ENCODE measurements at places on chromosomes 4 and X. TPM values are rescaled to one million over a fixed set of nuclear protein-coding genes. Genes with fewer than 3 reads are reported as not detected.

DNA sequence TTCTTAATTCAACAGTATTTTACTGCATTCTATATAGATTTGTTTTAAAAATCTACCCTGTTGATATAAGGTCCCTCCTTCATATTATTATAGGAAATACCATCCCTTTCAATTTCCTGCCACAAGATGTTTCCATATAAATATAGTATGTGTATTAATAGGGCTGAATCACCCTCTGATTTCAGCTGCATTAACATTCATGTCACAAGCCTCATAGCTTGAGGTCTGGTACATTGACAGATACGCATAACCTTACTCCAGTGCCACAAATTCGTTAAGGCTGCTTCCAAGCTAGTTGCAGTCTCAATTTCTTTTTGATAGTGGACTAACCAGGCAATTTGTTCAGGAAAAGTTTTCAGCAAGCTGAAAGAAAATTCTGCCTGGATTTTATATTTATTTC is 128.4 kb downstream of the KLHL34 start:
- DNase-seq, result peak; percentile 16
- no peaks in the 10 kb centered on the region for H3K27me3 ChIP-seq
- no peaks in the 10 kb centered on the region for H3K36me3 ChIP-seq
- no peaks in the 10 kb centered on the region for H3K4me1 ChIP-seq
- H3K27ac ChIP-seq, result no peak overlapping the region

DNA sequence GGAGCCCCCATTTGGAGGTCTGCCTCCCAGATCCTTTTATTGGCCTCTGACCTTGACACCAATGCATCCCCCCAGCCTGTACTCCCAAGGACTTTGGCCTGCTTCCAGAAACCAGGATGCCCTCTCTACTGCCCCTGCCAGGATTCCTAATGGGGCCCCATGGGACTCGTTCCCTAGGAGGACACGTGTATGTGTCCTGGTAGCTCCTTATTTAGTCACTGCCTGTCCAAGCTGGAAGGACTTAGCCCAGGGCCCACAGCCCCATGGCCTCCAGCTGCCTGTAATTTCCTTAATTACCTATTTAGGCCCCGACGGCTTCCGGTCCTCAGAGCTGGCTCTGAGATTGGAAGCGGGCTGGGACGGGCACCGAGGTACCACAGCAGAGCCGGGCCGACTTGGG is 9.4 kb downstream of the ATP2B3 start:
- no peaks in the 10 kb centered on the region for H3K36me3 ChIP-seq
- H3K4me3 ChIP-seq, result no peak overlapping the region
- peaks cover 4% of the 10 kb centered on the region for H3K27me3 ChIP-seq
- H3K27ac ChIP-seq, result no peak overlapping the region
- no peak for DNase-seq

GRCh38 chr4:85381968-85382367 is 93.0 kb upstream of the ARHGAP24 start:
- no peaks in the 10 kb centered on the region for H3K4me1 ChIP-seq
- H3K27me3 ChIP-seq, result no peaks in the 10 kb centered on the region
- DNase-seq, result no peak
- H3K27ac ChIP-seq, result no peak overlapping the region
- H3K4me3 ChIP-seq, result no peak overlapping the region

- no peak overlapping the region for H3K27ac ChIP-seq
- no peak for DNase-seq
- no peaks in the 10 kb centered on the region for H3K27me3 ChIP-seq
- H3K36me3 ChIP-seq, result no peaks in the 10 kb centered on the region
- no peak overlapping the region for H3K4me3 ChIP-seq
Measured at GRCh38 chr4:26281881-26282280, 38.9 kb upstream of the RBPJ start.

Gene RAB33A
- total RNA-seq, result 1.7 TPM

GRCh38 chr4:152258804-152259708 is 276.8 kb downstream of the FBXW7 start:
- H3K4me3 ChIP-seq, result no peak overlapping the region
- no peaks in the 10 kb centered on the region for H3K27me3 ChIP-seq
- peak; percentile 90 for DNase-seq
- H3K4me1 ChIP-seq, result peaks cover 33% of the 10 kb centered on the region
- peak overlapping the region; percentile 94 for H3K27ac ChIP-seq

- no peak overlapping the region for H3K27ac ChIP-seq
- no peak overlapping the region for H3K4me3 ChIP-seq
- H3K36me3 ChIP-seq, result no peaks in the 10 kb centered on the region
- DNase-seq, result peak; percentile 0
Measured at GRCh38 chrX:148960060-148960459, 459.6 kb downstream of the AFF2 start.

- H3K36me3 ChIP-seq, result no peaks in the 10 kb centered on the region
- H3K4me3 ChIP-seq, result no peak overlapping the region
- DNase-seq, result no peak
- no peak overlapping the region for H3K27ac ChIP-seq
Measured at GRCh38 chrX:15241301-15241700, 28.6 kb downstream of the ASB9 start.
